ENCODE measurements at places on chromosomes 3 and 15. TPM values are rescaled to one million over a fixed set of nuclear protein-coding genes. Genes with fewer than 3 reads are reported as not detected.
A peak's percentile ranks its signal among the peaks of the same experiment; 100 is the strongest.

FMN1 gene
- total RNA-seq = not detected

LRRC31 gene
- not detected for total RNA-seq

MOBP gene
- not detected for total RNA-seq

GOLGA8S gene
- total RNA-seq = 0.08 TPM

CKMT1B gene
- total RNA-seq = 0.86 TPM

CHRM5 gene
- not detected for total RNA-seq

MYRIP gene
- total RNA-seq = not detected

STRIT1 gene
- not detected for total RNA-seq

SPINT1 gene
- 11.0 TPM for total RNA-seq

PPM1L gene
- 2.7 TPM for total RNA-seq

LTK gene
- 0.13 TPM for total RNA-seq

DNA sequence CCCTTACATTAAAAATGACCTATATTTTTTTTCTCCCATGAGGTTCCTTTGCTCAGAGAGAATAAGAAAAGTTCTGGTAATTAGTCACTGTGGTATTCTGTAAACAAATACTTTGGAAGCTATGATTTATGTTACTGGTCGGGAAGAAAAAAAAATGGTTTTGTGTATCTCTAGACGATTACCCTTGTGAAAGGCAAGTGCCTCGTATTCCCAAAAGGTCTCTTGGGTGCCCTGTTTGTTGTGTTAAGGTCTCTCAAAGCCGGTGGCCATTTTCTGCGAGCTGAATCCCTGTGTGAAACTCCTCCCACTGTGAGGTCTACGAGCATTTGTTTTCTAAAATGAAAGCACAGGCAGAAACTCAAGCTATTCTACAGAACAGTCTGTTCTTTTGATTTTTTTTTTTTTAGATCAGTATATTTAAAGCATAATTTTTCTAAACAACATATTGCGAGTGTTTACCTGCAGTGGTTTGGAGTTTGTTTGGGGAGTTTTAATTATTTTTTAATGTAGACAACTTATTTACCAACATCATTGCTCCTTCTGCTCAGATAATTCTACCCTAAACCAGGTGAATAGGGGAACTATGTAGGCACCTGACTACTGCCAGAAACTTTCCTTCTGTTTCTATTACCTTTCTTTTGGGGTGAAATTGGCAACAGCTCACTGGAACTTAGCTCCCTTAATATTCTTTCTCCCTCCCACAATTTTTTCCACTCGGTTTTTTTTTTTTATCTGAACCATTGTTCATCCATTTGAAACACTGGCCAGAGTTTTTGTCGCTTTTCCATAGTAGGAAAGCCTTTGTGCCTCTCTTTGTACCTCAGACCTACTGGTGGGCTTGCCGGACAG, 44.0 kb downstream of the ZBTB38 start:
- H3K36me3 ChIP-seq = peaks cover 38% of the 10 kb centered on the region
- peak overlapping the region; percentile 85 for H3K4me3 ChIP-seq
- no peaks in the 10 kb centered on the region for H3K27me3 ChIP-seq
- peaks cover 61% of the 10 kb centered on the region for H3K4me1 ChIP-seq
- peak overlapping the region; percentile 98 for H3K27ac ChIP-seq

- H3K36me3 ChIP-seq = peaks cover 6% of the 10 kb centered on the region
- peaks cover 12% of the 10 kb centered on the region for H3K4me1 ChIP-seq
- DNase-seq = no peak
- H3K4me3 ChIP-seq = no peak overlapping the region
- H3K27ac ChIP-seq = no peak overlapping the region
Observed at GRCh38 chr3:43273416-43273815, 12.9 kb upstream of the SNRK start.

DNA sequence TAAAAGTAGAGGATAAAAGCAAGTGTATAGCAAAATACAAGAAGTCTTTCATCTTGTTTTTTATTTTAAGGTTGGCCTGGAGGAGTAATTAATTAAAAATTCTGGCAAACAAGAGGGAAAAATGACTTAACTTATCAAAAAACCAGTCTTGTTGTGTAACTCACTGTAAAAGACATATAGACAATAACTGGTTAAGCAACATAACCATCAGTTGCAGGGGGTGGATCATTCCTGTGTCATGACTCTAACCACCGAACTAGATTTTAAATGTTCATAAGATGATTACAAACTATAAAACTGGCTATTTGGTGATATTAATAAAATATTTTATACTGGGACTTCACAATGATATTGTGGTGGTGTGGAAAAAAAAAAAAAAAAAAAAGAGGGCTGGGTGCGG, 130.6 kb downstream of the STAG1 start:
- H3K4me1 ChIP-seq = peaks cover 8% of the 10 kb centered on the region
- H3K27me3 ChIP-seq = no peaks in the 10 kb centered on the region
- no peak overlapping the region for H3K27ac ChIP-seq

DNA sequence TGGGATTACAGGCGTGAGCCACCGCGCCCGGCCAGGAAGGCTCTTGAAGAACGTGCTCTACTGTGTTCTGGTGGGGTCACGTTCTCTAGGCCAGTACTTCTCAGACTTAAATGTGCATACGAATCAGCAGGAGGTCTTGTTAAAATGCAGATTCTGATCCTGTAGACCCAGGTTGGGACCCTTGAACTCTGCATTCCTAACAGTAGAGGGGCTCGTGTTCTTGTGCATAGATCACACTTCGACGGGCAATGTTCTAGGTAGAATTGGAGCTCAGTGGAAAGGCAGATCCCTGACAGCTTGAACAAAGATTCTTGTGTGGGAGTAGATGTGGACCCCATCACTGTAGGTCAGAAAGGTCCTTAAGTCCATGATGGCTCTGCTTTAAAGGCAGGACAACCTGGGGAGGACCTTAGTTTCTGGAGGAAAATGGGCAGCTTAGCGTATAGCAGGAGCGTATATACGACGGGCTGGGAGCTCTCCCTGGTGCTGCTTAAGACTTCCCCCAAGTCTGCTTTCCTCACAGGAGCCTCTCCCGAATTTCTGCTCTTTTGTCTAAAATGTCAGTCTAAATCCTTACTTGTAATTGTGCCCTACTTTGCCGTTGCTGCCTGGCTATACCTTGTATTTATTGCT, 16.9 kb upstream of the FAM81A start:
- DNase-seq = no peak
- H3K27me3 ChIP-seq = peaks cover 48% of the 10 kb centered on the region
- H3K27ac ChIP-seq = no peak overlapping the region
- H3K4me1 ChIP-seq = peaks cover 22% of the 10 kb centered on the region
- H3K4me3 ChIP-seq = no peak overlapping the region

GRCh38 chr3:16060358-16060852, 114.1 kb upstream of the GALNT15 start:
- DNase-seq = no peak
- H3K4me3 ChIP-seq = no peak overlapping the region
- H3K27ac ChIP-seq = no peak overlapping the region
- H3K27me3 ChIP-seq = peaks cover 13% of the 10 kb centered on the region
- no peaks in the 10 kb centered on the region for H3K4me1 ChIP-seq

DNA sequence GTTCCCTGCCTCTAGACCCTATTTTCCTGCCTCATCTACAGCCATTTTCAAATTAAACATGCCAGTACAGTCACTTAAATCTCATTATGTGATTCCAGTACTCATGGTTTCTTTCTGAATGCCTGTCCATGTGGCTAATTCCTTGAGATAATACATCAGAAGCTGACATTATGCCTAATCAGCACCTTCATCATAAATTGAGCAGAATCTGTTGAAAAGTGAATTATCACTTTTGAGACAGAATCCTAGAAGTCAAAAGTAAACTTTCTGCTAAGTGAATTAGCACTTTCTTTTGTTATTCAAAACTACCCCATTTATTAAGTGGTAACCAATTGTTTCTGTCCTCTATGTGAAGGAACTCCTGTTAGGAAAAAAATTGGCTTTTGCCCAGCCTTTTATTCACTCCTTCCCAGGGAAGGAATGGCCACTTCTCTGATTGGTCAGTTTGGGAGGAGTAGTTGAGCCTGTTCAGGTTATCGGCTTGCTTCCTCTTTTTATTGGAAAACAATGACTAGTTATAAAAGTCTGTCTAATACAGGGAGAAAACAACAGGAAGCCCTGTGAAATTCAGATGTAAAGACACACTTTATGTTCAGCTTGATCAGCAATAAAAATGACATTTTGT, 40.5 kb downstream of the OSTN start:
- H3K4me3 ChIP-seq = no peak overlapping the region
- H3K27me3 ChIP-seq = peaks cover 2% of the 10 kb centered on the region
- no peak overlapping the region for H3K27ac ChIP-seq
- no peaks in the 10 kb centered on the region for H3K36me3 ChIP-seq
- no peaks in the 10 kb centered on the region for H3K4me1 ChIP-seq
- DNase-seq = no peak

DNA sequence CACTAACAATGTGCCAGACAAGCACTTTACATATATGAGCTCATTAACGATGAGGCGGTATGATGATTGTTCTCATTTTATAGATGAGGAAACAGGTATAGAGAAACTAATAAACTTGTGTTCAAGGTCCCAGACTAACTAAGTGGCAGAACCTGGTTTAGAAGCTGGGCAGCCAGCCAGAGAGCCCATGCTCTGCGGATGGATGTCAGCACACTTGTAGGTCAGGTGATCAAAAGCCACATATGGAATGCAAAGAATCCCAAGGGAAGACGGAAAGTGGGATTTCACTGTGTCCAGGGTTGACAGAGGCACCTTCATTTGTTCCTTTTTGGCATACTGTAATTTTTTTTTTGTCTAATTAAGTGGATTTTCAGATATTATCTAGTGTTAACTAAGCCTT, 103.7 kb downstream of the EFL1 start:
- peaks cover 19% of the 10 kb centered on the region for H3K36me3 ChIP-seq
- no peak overlapping the region for H3K27ac ChIP-seq
- no peak for DNase-seq
- peaks cover 6% of the 10 kb centered on the region for H3K4me1 ChIP-seq

GRCh38 chr15:50235794-50236193, 29.7 kb downstream of the HDC start:
- no peaks in the 10 kb centered on the region for H3K27me3 ChIP-seq
- H3K4me3 ChIP-seq = no peak overlapping the region
- no peak for DNase-seq
- peaks cover 32% of the 10 kb centered on the region for H3K36me3 ChIP-seq
- no peak overlapping the region for H3K27ac ChIP-seq

GRCh38 chr3:71031181-71031580, 552.3 kb downstream of the FOXP1 start:
- H3K4me1 ChIP-seq = peaks cover 34% of the 10 kb centered on the region
- H3K27ac ChIP-seq = no peak overlapping the region
- H3K4me3 ChIP-seq = no peak overlapping the region
- no peaks in the 10 kb centered on the region for H3K27me3 ChIP-seq

GRCh38 chr15:77528290-77528967, 104.3 kb downstream of the LINGO1 start:
- H3K27ac ChIP-seq = no peak overlapping the region
- H3K4me1 ChIP-seq = no peaks in the 10 kb centered on the region
- H3K36me3 ChIP-seq = no peaks in the 10 kb centered on the region
- no peak overlapping the region for H3K4me3 ChIP-seq

- H3K4me1 ChIP-seq = no peaks in the 10 kb centered on the region
- DNase-seq = no peak
- no peaks in the 10 kb centered on the region for H3K27me3 ChIP-seq
- no peak overlapping the region for H3K27ac ChIP-seq
Observed at GRCh38 chr3:89847955-89848354, 740.5 kb downstream of the EPHA3 start.

DNA sequence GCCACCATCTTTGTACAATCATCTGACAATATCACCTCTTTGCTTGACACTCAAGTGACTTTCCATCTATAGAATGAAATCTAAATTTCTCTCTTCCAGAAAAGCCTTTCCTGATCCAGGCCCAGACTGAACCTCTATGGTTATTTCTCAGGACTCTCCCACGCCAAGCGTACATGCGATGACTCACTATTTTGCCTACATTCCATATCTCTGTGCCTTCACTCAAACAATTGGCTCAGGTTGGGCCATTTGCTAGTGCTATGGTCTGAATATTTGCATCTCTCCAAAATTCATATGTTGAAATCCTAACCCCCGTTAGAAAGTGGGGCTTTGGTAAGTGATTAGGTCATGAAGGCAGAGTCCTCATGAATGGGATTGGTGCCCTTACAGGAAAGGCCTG, 43.9 kb downstream of the ST3GAL6 start:
- H3K36me3 ChIP-seq = no peaks in the 10 kb centered on the region
- no peaks in the 10 kb centered on the region for H3K27me3 ChIP-seq
- no peak overlapping the region for H3K27ac ChIP-seq
- no peak overlapping the region for H3K4me3 ChIP-seq
- no peak for DNase-seq

- H3K27ac ChIP-seq = no peak overlapping the region
- H3K27me3 ChIP-seq = no peaks in the 10 kb centered on the region
- H3K4me3 ChIP-seq = no peak overlapping the region
- no peaks in the 10 kb centered on the region for H3K4me1 ChIP-seq
Observed at GRCh38 chr3:8640223-8640622, 4.4 kb downstream of the SSUH2 start.

GRCh38 chr3:14344351-14344750, 58.1 kb upstream of the SLC6A6 start:
- H3K36me3 ChIP-seq = no peaks in the 10 kb centered on the region
- H3K27me3 ChIP-seq = peaks cover 8% of the 10 kb centered on the region
- no peaks in the 10 kb centered on the region for H3K4me1 ChIP-seq
- DNase-seq = no peak

DNA sequence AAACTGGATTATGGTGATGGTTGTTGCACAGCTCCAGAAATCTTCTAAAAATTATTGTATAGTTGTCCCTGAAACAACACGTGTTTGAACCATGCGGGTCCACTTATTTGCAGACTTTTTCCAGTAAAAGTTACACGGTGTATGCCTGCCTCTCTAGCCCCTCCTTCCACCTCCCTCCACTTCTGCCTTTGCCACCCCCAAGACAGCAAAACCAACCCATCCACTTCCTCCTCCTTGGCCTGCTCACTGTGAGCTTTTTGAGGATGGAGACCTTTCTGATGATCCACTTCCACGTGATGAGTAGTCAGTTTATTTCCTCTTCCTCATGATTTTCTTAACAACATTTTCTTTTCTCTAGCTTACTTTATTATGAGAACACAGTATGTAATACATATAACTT, 5.4 kb downstream of the CYFIP1 start:
- H3K27me3 ChIP-seq = peaks cover 5% of the 10 kb centered on the region
- no peak for DNase-seq
- H3K36me3 ChIP-seq = no peaks in the 10 kb centered on the region

DNA sequence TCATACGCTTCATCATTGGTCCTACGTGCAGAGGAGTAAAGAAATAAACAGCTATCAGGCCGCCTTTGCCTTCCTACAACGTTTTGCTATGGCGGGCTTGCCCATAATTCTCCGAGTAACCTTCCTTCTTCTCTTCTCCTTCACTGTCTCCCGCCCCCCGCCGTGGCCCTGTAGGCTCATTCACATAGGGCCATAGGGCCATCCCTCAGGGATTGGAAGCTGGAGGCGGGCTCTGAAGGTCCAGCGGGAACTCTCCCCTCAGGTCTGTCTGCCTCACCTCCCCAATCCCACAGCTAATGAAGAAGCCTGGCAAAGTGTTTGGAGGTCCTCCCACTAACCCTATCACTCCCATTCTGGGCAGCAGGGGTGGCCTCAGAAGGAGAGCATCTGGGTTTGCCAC, 43.6 kb downstream of the SEMA5B start:
- DNase-seq = no peak
- H3K4me3 ChIP-seq = no peak overlapping the region
- H3K36me3 ChIP-seq = no peaks in the 10 kb centered on the region
- peaks cover 42% of the 10 kb centered on the region for H3K27me3 ChIP-seq
